DMS53 (cell line): ENCODE measurements at places on chromosomes 2 and 18.
A peak's percentile ranks its signal among the peaks of the same experiment; 100 is the strongest.

GRCh38 chr2:167706800-167707199, 540.6 kb downstream of the STK39 start:
- no peak for DNase-seq

DNA sequence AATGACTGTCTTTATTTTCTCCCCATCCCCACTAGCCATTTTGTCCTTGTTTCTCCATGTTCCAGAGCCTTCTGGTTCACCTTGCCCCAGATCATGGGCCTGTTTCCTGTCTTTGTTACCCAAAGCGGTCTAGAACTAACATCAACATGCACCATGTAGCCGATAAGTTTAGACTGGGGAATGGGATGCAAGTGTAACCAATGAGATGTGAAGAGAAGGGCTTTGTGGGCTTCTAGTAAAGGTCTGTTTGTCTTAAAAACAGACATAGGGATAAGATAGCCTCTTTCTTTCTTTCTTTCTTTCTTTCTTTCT, 25.7 kb downstream of the INPP5D start:
- DNase-seq = no peak

- DNase-seq = no peak
Observed at GRCh38 chr2:59561281-59561680, 992.2 kb downstream of the BCL11A start.

GRCh38 chr2:213279971-213280370, 4.3 kb upstream of the SPAG16 start:
- no peak for DNase-seq

GRCh38 chr2:71482055-71482454, 28.7 kb downstream of the DYSF start:
- DNase-seq = no peak

DNA sequence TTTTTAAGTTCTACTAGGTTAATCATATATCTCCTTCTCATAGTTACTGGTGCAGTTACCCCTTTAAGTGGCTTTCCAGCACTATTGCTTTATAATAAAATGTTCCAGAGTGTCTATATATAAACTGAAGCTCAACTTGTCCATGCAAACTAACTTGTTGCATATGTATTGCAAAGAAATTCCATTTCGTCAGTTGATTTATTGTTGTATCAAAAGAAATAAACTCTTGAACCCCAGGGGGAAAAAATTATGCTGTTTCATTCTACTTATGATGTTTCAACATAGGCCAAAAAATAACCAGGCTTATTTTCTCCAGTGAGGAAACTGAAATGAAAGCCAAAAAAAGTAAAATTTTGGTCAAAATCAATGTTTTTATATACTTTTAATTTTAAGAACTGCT, 491.9 kb downstream of the NR4A2 start:
- no peak for DNase-seq

- DNase-seq = peak; percentile 8
Observed at GRCh38 chr2:199258291-199258690, 199.4 kb downstream of the SATB2 start.

- DNase-seq = no peak
Observed at GRCh38 chr2:119871725-119872124, 112.0 kb downstream of the PTPN4 start.

- DNase-seq = no peak
Observed at GRCh38 chr2:179938026-179938425, 69.1 kb downstream of the CWC22 start.

DNA sequence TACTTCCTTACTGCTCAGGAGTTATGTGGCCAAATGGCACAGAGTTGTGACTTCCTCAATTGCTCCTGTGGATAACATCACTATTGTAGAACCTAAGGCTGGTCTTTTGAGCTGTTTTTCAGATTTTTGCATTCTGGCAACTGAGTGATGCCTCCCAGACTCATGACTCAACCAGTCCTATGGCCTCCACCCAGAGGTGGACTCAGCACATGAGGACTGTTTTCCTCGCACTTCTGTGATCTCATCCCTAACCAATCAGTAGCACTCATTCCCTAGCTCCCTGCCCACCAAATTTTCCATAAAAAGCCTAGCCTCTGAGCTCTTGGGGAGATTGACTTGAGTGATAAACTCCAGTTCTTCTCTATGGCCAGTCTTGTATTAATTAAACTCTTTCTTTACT, 407.9 kb upstream of the TNP1 start:
- no peak for DNase-seq

GRCh38 chr2:98484121-98484557, 39.5 kb downstream of the INPP4A start:
- DNase-seq = peak; percentile 58
